ENCODE measurements at places on chromosomes 13 and 19. TPM values are rescaled to one million over a fixed set of nuclear protein-coding genes. Genes with fewer than 3 reads are reported as not detected.

DCT gene
- total RNA-seq = 0.07 TPM

GARIN5A gene
- 5.2 TPM for total RNA-seq

ELSPBP1 gene
- total RNA-seq = not detected

LCP1 gene
- 0.71 TPM for total RNA-seq

CYP4F11 gene
- not detected for total RNA-seq

TMEM59L gene
- total RNA-seq = 92.3 TPM

DNA sequence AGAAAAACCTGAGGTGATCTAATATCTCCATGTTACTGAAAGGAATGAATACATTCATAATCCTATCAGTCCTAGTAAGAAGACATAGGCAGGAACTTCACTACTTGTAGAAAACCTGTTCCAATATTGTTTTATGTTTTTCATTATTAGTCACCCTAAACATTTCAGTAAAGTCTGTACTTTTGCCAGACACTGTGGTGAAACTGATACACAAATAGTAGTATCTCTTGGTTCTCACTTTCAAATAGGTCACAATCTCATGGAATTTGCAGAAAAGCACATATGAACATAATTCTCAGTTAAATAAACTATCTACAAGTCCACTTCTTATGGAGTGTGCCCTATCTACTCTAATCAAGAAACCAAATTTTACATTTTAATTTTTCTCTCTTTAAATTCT lies 88.3 kb upstream of the PCDH9 start:
- no peak overlapping the region for H3K27ac ChIP-seq
- peaks cover 2% of the 10 kb centered on the region for H3K4me1 ChIP-seq
- H3K36me3 ChIP-seq = no peaks in the 10 kb centered on the region
- H3K27me3 ChIP-seq = no peaks in the 10 kb centered on the region
- no peak for DNase-seq
- no peak overlapping the region for H3K4me3 ChIP-seq

- peaks cover 7% of the 10 kb centered on the region for H3K4me1 ChIP-seq
- H3K4me3 ChIP-seq = no peak overlapping the region
- no peaks in the 10 kb centered on the region for H3K36me3 ChIP-seq
- DNase-seq = no peak
- peaks cover 5% of the 10 kb centered on the region for H3K27me3 ChIP-seq
Measured at GRCh38 chr19:15227261-15227660, 5.0 kb downstream of the EPHX3 start.

DNA sequence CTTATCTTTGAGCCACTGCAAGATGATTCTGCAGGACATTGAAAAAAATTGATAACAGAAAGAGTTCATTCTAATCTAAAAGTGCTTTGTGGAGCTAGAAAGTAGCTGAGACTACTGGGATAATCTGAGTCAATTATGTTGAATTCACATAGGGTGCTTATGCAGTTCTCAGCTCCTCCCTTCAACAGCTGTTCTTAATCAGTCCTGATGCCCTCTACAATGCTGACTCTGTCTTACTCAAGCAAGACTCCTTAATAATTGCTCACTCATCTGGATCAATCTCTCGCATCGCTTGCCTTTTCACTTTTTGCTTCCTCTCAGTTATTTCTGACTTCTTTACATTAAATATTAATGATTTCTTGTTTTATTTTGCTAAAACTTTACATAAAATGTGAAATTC lies 182.1 kb downstream of the PCDH17 start:
- H3K4me1 ChIP-seq = peaks cover 6% of the 10 kb centered on the region
- H3K27me3 ChIP-seq = no peaks in the 10 kb centered on the region
- H3K4me3 ChIP-seq = no peak overlapping the region
- H3K27ac ChIP-seq = no peak overlapping the region
- DNase-seq = no peak

GRCh38 chr13:101869553-101869952 lies 417.1 kb downstream of the ITGBL1 start:
- DNase-seq = no peak

DNA sequence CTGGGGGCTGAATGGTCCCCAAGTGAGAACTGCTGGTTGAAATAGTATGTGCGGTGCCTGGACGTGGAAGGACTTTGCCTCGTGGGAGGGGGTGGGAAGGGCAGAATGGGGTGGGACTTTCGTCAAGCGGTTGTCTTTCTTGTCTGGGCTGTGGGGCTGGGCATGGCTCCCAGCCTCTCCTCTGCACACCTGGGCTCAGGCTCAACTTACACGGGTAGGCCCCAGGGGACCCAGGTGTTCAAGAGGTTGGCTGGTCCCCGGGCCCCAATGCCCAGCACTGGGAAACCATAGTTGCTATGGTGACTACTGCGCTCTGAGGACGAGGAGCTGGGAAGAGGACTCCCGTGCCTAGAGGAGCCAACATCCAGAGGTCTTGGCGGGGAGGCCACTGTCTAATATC lies 7.3 kb downstream of the NWD1 start:
- H3K27ac ChIP-seq = no peak overlapping the region
- peaks cover 2% of the 10 kb centered on the region for H3K27me3 ChIP-seq
- H3K4me3 ChIP-seq = no peak overlapping the region
- H3K4me1 ChIP-seq = no peaks in the 10 kb centered on the region
- H3K36me3 ChIP-seq = no peaks in the 10 kb centered on the region
- no peak for DNase-seq

- no peaks in the 10 kb centered on the region for H3K27me3 ChIP-seq
- no peak overlapping the region for H3K4me3 ChIP-seq
- H3K27ac ChIP-seq = no peak overlapping the region
- no peaks in the 10 kb centered on the region for H3K36me3 ChIP-seq
Measured at GRCh38 chr13:33081666-33082065, 65.4 kb downstream of the KL start.

GRCh38 chr13:50370303-50370950 lies 355.2 kb downstream of the KCNRG start:
- H3K4me1 ChIP-seq = peaks cover 6% of the 10 kb centered on the region
- no peaks in the 10 kb centered on the region for H3K36me3 ChIP-seq
- no peak for DNase-seq
- H3K27me3 ChIP-seq = no peaks in the 10 kb centered on the region
- no peak overlapping the region for H3K4me3 ChIP-seq
- H3K27ac ChIP-seq = no peak overlapping the region

DNA sequence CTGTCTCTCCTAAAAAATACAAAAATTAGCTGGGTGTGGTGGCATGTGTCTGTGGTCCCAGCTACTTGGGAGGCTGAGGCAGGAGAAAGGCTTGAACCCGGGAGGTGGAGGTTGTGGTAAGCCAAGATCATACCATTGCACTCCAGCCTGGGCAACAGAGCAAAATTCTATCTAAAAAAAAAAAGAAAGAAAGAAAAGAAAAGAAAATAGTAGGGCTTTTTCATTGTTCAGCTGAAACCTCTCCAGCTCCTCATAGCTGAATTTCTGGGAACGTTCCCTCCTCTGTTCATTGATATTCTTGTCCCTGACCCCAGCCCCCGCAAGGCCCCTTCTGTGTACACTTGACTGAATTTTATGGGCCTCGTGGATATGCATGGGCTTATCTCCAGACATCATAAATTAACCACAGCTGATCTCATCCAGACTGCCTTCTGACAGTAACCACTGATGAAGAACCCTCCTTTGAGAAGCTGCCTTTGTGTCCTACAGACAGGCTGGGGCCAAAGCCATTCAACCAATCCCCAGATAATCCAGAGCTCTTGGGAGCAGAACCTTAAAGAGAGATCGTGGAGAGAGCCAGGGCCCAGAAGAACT lies at the start of gene ELSPBP1:
TSS of gene ELSPBP1 (plus strand) at position 424 of the 594 bp plus-strand sequence. CDS start 14,036 bp downstream, outside the sequence.
- no peak within 1 kb of the TSS for H3K4me3 ChIP-seq
- no peaks in the 10 kb centered on the region for H3K36me3 ChIP-seq

GRCh38 chr19:28586474-28586873 lies 626.5 kb downstream of the UQCRFS1 start:
- H3K4me1 ChIP-seq = peaks cover 19% of the 10 kb centered on the region
- H3K27me3 ChIP-seq = peaks cover 5% of the 10 kb centered on the region
- DNase-seq = peak; percentile 22
- no peaks in the 10 kb centered on the region for H3K36me3 ChIP-seq
- H3K27ac ChIP-seq = no peak overlapping the region

DNA sequence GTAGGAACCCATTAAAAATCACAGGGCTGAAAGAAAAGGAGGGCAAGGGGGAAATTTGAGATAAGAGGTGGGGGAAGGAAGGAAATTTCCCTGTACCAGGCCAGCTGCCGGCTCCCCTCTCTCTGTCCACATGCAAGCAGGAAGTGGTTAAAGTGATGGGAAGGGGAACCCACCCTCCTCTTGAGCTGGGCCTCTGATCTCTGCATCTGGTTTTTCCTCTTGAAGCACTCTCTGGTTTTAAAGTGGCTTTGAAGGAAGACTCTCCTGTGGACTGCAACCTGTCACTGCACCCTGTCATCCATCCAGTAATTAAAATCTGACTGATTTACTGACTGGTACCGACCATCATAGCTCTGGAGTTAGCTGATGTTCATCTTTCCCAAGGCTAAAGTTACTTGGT lies 239.6 kb downstream of the TSHZ3 start:
- no peak overlapping the region for H3K4me3 ChIP-seq
- H3K27me3 ChIP-seq = no peaks in the 10 kb centered on the region
- H3K36me3 ChIP-seq = no peaks in the 10 kb centered on the region

DNA sequence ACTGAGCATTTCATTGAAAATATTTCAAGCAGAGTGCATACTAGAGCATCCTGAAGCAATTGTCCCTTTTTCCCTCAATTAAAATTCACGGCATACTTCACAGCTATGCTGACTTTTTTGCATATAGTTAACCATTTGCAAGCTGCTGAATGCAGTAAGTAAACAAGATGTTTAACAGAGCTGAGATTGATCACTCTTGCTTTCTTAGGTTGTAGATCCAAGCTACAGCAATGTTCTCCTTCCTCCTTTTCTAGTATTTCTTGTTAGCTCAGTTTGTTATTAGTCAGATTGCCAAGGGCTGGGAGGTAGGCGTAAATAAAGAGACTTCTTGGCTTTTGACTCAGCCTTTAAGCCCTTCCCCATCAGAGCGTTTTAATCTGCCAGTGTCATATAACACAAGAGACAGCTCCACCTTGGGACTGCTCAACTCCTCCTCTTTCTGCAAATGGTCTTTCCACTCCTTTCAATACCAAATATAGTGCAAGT lies at the start of gene SLITRK6:
TSS of gene SLITRK6 (minus strand) at position 323 of the 486 bp plus-strand sequence. CDS start 2,911 bp downstream, outside the sequence.
- H3K36me3 ChIP-seq = no peaks in the 10 kb centered on the region
- H3K27ac ChIP-seq = no peak within 1 kb of the TSS
- no peak within 1 kb of the TSS for H3K4me3 ChIP-seq
- H3K4me1 ChIP-seq = peaks cover 9% of the 10 kb centered on the region

DNA sequence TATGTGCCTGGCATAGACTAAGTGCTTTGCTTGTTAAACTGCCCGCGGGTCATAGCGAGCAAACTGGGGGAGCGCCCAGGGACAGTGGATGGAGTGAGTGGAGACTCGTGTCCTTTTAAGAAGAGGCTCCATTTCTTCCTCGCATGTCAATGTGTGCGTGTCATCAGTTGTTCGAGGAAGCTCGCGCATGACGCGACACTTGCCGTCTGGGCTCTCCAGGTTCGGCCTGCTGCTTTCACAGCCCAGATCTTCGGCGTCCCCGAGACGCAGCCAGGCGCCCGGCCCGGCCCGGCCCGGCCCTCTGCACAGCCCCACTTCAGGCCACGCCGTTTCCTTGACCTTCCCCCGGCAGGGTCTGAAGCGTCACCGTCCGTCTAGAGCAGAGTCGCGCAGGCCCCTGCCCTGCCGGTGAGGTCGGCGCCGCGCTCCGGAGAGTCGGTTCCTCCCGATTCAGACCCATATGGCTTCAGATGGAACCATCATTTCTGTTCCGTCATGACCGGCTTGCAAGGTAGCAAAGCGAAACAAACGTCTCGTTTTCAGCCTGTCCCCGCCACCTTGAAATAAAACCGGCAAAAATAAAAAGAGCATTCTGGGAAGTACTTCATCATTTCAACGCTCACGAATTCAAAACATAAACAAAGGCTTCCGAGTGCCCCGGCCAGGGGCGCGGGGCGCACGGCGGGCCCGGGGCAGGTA lies 599 bp upstream of the ARHGEF7 start:
- DNase-seq = peak; percentile 75
- H3K4me1 ChIP-seq = peaks cover 50% of the 10 kb centered on the region
- peak overlapping the region; percentile 92 for H3K4me3 ChIP-seq
- H3K36me3 ChIP-seq = peaks cover 4% of the 10 kb centered on the region

- H3K27ac ChIP-seq = no peak overlapping the region
- H3K36me3 ChIP-seq = no peaks in the 10 kb centered on the region
- H3K27me3 ChIP-seq = peaks cover 10% of the 10 kb centered on the region
Measured at GRCh38 chr19:46232938-46233621, 3.5 kb downstream of the IGFL1 start.
